ENCODE measurements at places on chromosomes 4 and X. TPM values are rescaled to one million over a fixed set of nuclear protein-coding genes. Genes with fewer than 3 reads are reported as not detected.

GRCh38 chr4:26826721-26827120 lies 33.9 kb upstream of the STIM2 start:
- no peak overlapping the region for H3K4me3 ChIP-seq
- H3K27me3 ChIP-seq: peaks cover 5% of the 10 kb centered on the region
- no peak for DNase-seq
- no peaks in the 10 kb centered on the region for H3K36me3 ChIP-seq
- no peaks in the 10 kb centered on the region for H3K4me1 ChIP-seq
- H3K27ac ChIP-seq: no peak overlapping the region

DNA sequence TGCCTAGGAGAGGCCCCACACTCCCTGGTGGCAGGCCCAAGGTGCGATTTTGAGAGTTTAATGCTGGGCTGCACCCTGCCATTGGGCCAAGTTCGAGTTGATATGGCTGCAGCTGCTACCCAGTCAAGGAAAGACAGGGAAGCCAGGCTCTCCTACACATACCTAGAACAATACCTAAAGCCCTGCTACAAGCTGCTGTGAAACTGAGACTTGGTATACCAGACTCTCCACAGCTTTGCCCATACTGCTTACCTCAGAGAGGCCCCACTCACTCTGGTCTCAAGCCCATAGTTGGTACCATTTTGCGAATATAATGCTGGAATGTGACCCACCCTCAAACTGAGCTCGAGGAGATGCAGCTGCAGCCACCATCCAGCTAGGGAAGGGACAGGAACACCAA lies 147.7 kb upstream of the MAGEB2 start:
- no peaks in the 10 kb centered on the region for H3K36me3 ChIP-seq
- H3K4me1 ChIP-seq: peaks cover 19% of the 10 kb centered on the region
- no peak overlapping the region for H3K27ac ChIP-seq
- no peak overlapping the region for H3K4me3 ChIP-seq

DNA sequence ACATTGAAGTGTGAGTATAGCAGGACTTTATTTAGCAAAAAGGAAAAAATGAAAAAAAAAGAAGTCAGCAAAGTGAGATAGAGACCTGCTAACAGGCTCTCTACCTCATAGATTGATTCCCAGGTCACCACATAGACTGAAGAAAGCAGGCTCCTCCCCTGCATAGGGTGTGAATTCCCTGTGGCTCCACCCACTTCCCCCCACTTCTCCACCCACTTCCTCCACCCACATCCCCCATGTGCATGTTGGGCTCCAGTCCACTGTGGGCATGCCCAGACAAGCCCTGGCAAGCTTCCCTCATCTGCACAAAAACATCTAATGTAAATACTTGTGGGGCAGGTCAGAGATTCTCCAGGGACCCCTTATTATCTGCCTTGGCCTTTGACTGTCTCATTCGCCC lies 97.8 kb downstream of the TMEM47 start:
- peak overlapping the region; percentile 33 for H3K27ac ChIP-seq
- no peak overlapping the region for H3K4me3 ChIP-seq
- no peaks in the 10 kb centered on the region for H3K27me3 ChIP-seq
- DNase-seq: no peak
- no peaks in the 10 kb centered on the region for H3K36me3 ChIP-seq

- H3K27me3 ChIP-seq: no peaks in the 10 kb centered on the region
- no peaks in the 10 kb centered on the region for H3K36me3 ChIP-seq
- DNase-seq: no peak
- no peak overlapping the region for H3K27ac ChIP-seq
- no peak overlapping the region for H3K4me3 ChIP-seq
- H3K4me1 ChIP-seq: no peaks in the 10 kb centered on the region
Measured at GRCh38 chr4:81504112-81505003, 32.7 kb upstream of the RASGEF1B start.

DNA sequence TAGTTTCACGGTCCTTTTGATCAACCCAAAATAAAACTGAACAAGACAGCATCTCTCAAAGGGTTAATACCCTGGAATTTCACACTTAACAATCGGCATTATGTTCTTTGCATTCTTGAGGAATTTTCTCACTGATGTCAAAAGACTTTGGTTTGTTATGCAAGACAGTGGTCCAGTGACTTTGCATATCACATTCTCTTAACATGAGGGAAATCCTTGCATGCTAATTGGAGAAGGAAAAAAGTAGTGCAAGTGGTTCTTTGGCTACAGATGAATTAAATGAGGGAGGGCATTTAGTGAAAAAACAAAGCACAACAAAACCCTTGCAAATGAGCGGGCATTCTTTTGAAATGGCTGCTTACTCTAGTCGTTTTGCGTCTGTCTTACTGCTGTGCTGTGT lies 105.1 kb upstream of the LIMCH1 start:
- H3K4me3 ChIP-seq: peak overlapping the region; percentile 53
- H3K27me3 ChIP-seq: peaks cover 12% of the 10 kb centered on the region

DNA sequence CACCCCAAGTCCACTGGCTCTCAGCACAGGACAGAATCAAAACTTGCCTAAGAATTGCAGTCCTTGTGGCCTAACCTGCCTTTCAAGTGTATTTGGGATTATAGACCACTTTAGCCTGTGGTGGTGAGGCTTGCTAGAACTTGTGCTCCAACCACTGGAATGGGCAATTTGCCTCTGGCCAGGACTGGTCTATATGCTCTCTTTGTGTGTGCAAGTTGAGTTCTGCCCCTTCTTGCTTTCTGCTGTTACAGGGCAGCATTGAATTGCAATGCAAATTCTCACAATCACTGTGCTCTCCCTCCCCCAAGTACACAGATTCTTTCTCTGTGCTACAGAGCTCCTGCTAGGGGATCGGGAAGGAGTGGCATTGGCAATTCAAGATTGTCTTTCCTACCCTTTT lies 233.6 kb upstream of the DIPK2B start:
- H3K36me3 ChIP-seq: peaks cover 14% of the 10 kb centered on the region
- no peaks in the 10 kb centered on the region for H3K27me3 ChIP-seq
- no peak for DNase-seq
- peaks cover 56% of the 10 kb centered on the region for H3K4me1 ChIP-seq
- no peak overlapping the region for H3K4me3 ChIP-seq
- H3K27ac ChIP-seq: no peak overlapping the region

DNA sequence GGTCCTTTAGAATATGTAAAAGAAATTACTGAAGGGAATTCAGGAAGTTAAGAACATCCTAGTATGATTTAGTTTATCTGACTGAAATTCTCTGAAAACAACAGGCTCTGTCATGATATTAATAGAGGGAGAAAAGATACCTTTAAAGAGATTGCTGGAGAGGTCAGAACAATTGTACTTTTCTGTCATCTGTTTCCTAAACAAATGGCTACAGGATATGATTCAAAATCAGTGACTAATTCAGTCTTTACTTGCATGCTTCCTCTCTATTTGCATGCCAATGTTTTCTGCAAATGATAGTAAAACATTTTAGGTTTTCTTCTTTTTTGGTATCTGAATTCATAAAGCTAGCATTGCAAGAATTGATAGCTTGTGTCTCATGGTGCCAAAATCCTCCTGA lies 616.7 kb upstream of the PCDH7 start:
- H3K36me3 ChIP-seq: no peaks in the 10 kb centered on the region
- H3K4me1 ChIP-seq: peaks cover 6% of the 10 kb centered on the region
- peak overlapping the region; percentile 47 for H3K27ac ChIP-seq
- no peaks in the 10 kb centered on the region for H3K27me3 ChIP-seq

- H3K4me1 ChIP-seq: peaks cover 18% of the 10 kb centered on the region
- H3K27me3 ChIP-seq: peaks cover 2% of the 10 kb centered on the region
- H3K36me3 ChIP-seq: no peaks in the 10 kb centered on the region
- H3K27ac ChIP-seq: peak overlapping the region; percentile 35
- H3K4me3 ChIP-seq: no peak overlapping the region
- DNase-seq: peak; percentile 48
Measured at GRCh38 chr4:149961876-149962597, 116.2 kb upstream of the DCLK2 start.

The SNCA gene
- total RNA-seq: not detected

The AREG gene
- 0.32 TPM for total RNA-seq
